NCI-H187 treated with DMSO at 0.1 percent for 48 hours (cell line): ENCODE measurements at places on chromosomes 3 and 15.

DNA sequence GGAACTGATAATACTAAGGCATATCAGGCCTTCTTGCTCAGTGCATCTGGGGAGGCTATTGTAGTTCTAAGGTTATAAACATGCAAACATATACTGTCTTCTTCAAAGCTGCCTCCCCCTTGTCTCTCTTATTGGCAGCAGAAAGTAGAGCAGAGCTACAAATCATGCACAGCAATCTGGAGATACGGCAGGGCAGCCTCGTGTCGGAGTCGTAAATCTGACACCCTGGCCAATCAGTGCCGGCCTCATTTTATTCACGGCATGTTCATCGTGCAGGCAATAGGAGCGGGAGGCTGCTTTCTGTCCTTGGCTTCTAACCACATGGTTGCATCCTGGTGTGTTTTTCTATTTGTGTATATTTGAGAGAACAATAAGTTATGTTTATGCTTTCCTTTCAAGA is 300.2 kb upstream of the CNTN6 start:
- DNase-seq, result no peak

- DNase-seq, result no peak
Measured at GRCh38 chr3:169662843-169663160, 710 bp downstream of the MECOM start.

DNA sequence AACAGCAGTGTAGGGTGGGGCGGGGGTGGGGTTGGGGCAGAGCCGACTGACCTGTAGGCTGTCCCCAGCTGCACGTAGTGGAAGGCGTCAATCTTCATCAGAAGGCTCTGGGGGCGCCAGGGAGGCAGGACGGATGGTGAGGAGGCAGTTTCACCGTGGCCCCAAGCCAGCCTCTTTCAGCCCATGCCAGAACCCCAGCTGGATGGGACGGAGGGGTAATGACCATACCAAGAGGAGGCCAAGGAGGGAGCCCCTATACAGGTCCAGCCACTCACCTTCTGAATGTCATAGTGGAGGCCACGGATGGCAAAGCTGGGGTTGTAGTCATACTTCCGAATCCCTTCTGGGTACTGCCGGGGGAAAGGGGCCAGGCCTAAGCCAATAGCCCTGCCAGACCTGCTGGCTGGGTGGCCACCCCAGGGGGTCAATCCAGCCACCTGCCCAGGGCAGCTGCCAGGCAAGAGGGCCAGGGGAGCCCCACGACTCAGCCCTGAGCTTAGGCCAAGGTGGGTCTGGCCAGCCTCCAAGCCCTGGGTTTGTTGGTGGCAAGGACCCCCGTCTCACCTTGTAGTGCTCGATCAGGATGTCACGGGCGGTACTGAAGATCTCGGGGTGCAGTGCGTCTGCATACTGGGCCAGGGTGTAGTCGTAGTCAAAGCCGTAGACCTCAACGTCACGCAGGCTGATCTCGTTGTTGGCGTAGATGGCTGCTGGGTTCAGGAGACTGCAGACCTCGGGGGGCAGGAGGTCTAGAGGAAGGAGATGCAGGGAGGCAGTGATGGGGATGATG is 4.9 kb downstream of the NT5DC2 start:
- no peak for DNase-seq

- no peak for DNase-seq
Measured at GRCh38 chr3:156577736-156578135, 22.8 kb upstream of the SSR3 start.

- DNase-seq, result no peak
Measured at GRCh38 chr15:57827021-57827420, 120.5 kb downstream of the POLR2M start.

GRCh38 chr3:106245400-106245799 is 376.6 kb upstream of the CBLB start:
- no peak for DNase-seq

DNA sequence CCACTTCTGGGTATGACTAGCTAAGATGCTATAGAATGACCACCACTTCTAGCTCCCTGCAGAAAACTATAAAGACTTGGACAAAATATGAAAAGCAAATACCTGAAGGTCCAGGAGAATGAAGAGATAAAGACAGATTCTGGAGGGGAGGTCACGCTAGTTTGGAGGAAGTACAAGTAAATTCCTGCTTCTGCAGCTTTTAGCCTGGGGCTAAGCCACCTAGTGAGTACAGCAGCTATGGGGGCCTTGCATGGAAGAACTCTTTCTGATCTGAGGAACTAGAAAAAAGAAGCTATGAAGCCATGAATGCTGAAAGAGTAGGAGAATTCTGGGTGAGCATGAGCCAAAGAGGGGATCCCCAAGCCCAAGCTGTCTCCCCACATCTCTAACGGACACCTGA is 29.8 kb downstream of the NRG4 start:
- no peak for DNase-seq

DNA sequence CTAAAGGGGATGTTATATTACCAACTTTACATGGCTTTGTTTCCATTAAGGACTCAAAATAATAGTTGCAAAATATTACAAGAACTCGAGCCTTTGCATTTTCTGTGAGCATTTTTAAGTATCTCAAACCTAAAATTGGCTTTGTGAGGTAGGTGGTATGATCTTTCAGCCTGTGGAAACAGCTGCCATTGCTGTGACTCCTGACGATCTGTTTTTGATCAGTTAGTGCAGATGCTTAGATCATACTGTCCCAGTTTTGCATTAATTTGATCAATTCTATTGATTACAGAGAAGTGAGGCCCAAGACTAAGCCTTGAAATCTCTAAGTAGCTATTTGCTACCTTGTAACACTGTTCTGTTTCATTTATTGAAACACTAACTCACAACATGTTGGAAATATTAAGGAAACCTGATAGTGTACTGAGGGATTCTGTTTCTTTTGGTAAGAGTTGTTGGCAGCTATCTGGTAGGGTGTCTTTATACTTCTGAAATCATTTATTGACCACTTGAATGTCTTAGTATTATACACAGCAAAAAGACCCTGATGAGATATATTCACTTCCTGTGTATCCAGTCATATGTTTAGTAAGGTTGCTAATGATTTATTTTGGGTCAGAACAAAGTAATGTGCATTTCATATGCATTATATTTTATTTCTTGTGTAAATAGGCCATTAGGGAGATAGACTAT is 14.8 kb downstream of the SKIL start:
- DNase-seq, result no peak

- DNase-seq, result no peak
Measured at GRCh38 chr15:90812171-90812957, 56.0 kb upstream of the FURIN start.
